Activated naive CD8-positive, alpha-beta T cell treated with anti-CD3 and anti-CD28 coated beads for 36 hours (primary cell): ENCODE measurements at places on chromosomes 12 and 14. TPM values are rescaled to one million over a fixed set of nuclear protein-coding genes. Genes with fewer than 3 reads are reported as not detected.
A peak's percentile ranks its signal among the peaks of the same experiment; 100 is the strongest.

DNA sequence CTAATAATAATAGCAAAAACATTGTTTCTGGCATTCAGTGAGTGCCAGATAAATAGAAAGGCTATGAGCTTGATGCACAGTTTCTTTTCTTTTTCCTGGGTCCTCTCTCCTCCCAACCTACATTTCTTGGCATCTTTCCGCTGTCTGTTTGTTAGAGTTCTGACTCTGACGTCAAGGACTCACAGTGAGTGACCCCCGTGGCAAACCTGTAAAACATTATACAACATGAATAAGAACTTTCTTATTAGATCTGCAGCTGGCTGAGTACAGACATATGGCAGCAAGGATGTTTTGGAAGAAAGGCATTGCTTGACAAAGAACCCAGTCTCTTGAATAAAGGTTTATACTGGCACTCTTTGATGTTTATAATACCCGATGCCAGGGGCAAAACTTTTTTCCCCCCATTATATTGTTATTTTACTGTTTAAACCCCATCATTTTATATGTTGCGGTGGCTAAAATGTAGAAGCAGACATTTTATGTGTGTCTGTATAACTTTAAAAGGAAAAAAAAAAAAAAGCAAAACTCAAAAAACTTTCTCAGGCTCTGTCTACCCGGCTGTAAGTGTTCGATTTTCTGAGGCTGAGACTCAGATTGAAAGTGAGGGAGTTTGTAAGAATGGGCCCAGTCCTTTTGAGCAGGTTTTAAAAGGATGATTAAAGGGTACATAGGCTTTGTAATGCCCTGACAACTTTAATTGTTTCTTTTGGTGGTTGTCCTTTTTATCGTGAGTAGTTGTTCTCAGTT lies 159.3 kb downstream of the PDE3A start:
- DNase-seq: no peak

DNA sequence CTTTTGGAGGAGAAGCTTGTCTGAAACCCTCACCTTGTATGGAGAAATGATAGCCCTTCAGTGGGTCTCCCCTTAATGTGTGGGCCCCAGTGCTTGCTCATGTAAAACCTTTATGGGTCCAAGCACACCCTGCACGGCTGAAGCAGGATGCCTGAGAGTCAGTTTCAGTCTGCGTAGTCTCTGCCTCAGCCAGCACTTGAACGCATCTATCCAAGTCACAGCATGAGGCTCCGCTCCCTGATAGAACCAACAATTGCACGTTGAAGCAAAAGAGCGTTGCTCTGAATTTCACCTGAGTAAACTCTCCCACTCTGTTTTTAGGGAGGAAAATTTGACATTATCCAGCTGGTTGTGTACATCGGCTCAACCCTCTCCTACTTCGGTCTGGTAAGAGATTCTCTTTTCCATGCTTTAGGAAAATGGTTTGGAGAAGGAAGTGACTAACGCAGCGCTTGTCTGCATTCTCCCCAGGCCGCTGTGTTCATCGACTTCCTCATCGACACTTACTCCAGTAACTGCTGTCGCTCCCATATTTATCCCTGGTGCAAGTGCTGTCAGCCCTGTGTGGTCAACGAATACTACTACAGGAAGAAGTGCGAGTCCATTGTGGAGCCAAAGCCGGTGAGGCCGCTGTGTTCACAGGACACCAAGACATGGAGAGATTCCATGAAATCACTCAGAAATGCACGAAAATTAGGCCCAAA lies 33.0 kb upstream of the P2RX4 start:
- no peak for DNase-seq

GRCh38 chr12:90061809-90062208 lies 353.2 kb upstream of the ATP2B1 start:
- DNase-seq: no peak

DNA sequence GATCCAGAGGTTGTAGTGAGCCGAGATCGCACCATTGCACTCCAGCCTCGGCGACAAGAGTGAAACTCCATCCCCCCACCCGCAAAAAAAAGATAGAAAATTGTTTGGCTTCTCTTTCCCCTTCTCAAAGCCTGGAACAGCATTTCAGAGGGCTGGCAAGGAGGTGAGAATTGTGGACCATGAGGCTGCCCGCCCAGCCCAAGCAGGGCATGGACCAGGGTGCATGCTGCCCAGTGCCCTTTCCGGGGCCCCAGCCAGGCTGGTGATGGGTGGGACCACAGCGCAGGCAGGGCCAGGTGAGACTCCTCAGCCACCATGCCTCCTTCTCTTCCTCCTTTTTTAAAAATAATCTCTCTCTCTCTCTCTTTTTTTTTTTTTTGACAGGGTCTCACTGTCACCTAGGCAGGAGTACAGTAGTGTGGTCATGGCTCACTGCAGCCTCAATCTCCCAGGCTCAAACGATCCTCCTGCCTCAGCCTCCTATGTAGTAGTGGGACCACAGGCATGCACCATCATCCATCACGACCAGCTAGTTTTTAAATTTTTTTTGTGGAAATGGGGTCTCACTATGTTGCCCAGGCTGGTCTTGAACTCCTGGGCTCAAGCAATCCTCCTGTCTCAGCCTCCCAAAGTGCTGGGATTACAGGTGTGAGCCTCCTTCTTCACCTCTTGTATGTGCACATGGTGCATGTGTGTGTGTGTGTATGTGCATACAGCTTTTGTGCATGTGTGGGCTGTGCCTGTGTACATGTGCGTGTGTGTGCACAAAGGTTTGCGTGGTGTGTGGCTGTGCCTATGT lies 22.2 kb downstream of the SYNDIG1L start:
- no peak for DNase-seq

DNA sequence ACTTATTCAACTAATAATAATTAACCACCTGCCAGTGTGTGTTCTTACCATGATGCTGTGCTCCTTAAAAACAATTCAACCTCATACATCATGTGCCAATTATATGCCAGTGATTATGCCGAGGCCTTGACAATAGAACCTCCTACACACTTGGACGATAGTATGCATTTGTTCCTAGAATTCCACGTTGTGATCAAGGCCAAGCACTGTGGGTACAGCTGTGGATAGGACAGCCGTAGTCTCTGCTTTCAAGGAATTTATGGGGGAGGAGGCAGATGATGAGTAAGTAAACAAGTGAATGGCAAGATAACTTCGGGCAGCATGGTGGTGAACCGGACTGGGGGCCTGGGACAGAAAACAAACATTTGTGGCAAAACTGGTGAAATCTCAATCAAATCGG lies 18.0 kb upstream of the MYO1H start:
- DNase-seq: no peak

GRCh38 chr12:52032446-52032803 lies 18.8 kb upstream of the NR4A1 start:
- no peak for DNase-seq

DNA sequence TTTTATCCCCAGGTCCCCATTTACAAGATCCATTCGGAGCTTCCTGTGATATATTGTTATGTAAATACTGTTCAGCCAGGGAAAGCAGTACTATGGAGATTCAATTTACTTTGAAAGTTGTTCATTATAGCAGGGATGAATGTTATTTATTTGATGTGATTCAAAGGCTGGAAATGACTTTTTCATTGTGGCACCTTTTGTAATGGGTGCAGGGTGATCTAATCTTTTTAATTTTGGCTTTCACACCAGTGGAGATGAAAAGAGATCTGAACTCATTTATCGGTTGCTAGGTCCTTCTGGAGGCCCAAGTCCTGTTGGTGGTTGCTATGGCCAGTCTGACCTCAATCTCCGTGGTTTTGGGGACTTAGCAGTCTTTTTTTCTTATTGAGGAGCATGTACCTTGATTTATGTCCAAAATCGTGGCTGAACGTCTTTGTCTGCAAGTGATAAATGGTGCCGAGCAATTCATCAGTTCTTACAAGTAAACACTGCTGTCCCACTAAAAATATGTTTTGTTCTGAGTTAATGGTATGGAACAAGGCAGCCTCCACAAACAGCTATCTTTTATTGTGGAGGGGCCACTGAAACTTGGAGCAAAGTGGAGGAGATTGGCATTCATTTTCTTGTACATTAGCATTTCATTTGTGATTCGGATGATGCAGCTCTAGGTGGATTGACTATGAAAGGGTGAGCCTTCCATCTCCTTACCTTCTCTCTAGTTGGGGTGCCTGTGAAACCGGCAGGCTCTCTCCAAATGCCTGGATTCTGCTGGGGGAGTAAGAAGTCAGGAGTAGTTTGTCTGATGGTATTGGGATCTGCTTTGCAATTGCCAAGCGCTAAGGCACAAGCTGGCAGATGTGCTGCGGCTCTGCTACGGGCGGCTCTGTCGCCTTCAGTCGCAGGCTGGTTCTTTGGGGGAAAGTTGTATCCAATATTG lies 2.0 kb downstream of the RMST start:
- no peak for DNase-seq

Gene MIP
- total RNA-seq: not detected

Gene TMEM179
- total RNA-seq: not detected

DNA sequence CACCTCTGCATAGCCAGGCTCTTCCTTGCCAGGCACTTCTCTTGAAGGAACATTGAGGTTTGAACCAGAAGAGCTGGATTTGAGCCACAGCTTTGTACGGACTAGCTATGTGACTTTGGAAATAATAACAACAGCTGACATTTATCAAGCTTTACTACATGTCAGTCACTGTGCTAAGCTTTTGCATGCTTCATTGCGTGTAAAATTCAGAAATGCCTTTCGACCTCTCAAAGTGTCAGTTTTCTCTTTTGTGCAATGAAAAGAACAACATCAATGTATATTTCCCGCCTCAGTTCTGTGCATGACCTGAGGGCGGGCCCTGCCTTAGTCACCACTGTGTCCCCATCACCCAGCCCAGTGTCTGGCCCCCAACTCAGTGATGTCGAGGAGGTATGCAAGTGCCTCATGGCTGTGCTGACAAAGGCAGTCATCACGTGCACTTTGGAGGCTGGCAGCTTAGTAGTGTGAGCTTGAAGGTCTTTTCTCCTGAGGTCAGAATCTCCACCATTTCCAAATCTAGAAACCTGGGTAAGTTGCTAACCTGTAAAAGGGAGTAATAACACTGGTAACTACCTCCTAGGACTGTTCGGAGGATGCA lies 17.9 kb upstream of the AQP2 start:
- no peak for DNase-seq

- DNase-seq: no peak
These were observed 163.5 kb downstream of the KIF26A start for GRCh38 chr14:104301731-104302460.

DNA sequence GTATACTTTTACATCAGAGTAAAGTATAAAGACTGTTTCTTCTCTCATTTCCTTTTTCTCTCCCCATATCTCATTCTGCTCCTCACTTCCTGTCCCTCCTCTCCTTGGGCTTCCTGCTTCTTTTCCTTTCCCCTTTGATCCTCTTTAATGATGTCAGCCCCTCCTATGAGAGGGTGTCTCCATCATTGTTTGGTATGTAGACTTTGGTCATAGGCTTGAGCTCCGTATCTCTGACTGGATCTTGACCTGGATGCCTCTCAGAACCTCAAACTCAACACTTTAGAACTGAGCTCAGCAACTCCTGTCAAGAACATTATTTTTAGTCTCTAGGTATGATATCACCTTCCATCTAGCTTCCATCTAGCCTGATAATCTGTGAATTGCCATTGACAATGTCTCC lies 50.3 kb downstream of the AKAP6 start:
- DNase-seq: no peak

DNA sequence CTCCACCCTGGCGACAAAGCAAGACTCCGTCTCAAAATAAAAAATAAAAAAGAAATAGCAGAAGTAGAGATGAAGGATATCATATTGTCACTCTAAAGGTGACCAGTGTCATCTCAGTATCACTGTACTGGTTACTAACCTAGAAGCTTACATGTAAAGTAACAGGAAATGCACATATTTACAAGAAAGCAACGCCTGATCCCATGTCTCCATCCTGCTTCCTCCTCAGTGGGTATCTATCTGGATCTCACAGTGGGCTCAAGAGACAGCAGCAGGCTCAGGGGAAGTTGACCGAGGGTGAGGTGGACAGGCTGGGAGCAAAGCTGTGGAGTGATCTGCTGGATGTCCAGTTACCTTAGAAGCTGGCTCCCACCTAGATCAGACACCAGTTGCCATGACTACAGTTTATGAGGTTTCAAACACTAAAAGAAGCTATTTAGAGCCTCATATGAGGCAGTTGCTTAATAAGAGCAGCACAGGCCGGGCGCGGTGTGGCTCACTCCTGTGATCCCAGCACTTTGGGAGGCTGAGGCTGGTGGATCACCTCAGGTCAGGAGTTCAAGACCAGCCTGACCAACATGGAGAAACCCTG lies 10.5 kb downstream of the MTRFR start:
- no peak for DNase-seq

Gene KRT83
- total RNA-seq: not detected

DNA sequence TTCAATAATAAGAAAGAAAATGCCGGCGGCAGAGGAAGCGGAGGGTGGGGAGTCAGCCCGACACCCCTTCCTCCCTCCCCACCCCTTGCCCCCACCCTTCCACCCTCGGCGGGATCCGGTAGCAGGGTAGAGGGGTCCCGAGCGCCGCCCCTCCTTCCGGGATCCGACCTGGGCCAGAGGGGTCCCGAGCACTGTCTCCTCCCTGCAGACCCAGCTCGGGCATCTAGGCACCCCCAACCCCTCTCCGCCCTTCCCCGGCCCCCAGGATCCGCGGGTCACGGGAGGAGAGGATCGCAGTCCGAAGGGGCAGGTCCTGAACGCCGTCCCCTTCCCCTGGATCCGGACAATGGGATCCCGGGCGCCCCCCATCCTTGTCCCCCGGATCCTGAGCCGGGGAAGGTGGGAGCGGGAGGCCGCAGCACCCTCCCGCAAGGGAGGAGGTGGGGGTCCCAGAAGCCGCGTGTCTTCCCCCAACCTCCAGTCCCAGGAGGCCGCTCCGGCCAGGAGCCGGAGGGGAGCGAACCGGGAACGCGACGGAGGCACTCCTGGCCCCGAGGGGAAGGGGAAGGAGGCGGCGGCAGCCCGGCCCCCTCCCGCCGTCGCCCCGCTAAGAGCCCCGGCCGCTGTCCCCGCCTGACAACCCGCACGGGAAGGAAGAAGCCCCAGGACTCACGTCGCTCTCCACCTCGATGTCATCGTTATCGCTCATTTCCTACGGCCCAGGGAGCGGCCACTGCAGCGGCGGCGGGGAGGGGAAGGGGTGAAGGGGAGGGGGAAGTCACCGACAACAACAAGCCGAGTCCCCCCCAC lies 481 bp downstream of the MAX start:
- peak; percentile 37 for DNase-seq

GRCh38 chr12:51269174-51270066 lies 795 bp downstream of the SMAGP start:
- peak; percentile 53 for DNase-seq
